ENCODE measurements at places on chromosomes 6 and 20.

DNA sequence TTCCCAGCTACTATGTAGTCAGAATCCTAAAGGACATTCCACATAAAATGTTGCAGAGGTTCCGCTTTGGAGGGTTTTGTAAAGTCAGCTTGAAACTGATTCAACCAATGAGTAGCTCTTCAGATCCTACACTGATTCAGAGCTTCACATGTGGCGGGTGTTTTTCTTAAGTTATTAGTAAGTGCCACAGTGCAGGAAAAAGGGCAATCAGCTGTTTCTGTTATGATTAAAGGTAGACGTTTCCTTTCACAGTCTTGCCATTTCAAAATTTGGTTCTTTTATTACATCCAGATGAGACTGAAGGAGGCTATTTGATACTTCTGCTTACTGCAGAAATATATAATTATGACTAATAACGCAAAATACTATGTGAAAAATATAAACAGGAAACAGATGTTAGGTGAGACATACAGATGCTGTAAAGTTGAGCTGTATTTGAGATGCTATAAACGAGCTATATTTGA lies 443.9 kb downstream of the CDKAL1 start:
- no peak for DNase-seq

- no peak for DNase-seq
Observed at GRCh38 chr6:162974685-162975084, 246.9 kb downstream of the PACRG start.

DNA sequence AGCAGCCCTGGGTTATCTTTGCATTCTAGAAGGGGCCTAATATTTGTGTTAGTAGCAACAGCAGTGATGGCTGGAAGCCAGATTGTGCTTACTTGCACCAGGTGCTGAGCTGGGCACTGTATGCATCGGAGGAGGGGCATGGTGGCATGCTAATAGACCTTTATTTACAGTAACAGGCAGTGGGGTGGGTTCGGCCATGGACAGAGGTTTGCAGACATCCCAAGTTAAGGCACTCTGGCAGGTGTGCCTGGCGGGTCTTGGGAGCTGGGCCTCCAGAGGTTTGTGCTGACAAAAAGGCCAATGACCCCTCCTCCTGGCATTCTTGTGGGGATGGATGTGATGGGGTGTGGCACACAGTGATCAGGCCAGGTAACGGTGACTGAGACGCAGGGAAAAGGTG lies 39.0 kb upstream of the CD93 start:
- DNase-seq: no peak

DNA sequence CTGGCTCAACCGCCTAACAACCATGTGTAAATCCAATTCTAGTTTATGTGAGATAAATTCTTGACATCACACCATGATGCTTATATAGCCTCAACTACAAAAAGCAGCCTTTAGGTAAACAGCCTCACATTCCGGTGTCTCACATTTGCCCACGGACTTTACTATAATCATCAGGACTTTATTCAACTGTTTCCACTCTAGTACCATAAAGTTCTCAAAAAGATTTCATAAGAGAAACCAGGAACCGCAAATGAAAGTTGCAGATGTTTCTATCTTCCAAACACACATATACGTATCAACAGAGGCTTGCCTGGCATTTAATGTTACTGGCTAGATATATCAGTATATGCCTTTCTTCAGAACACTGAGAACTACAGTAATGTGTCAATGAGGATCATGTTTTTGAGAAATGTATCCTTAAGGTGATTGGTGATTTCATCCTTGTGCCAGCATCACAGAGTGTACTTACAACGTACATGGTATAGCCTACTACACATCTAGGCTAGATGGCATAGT lies 80.0 kb downstream of the EPB41L2 start:
- no peak for DNase-seq

DNA sequence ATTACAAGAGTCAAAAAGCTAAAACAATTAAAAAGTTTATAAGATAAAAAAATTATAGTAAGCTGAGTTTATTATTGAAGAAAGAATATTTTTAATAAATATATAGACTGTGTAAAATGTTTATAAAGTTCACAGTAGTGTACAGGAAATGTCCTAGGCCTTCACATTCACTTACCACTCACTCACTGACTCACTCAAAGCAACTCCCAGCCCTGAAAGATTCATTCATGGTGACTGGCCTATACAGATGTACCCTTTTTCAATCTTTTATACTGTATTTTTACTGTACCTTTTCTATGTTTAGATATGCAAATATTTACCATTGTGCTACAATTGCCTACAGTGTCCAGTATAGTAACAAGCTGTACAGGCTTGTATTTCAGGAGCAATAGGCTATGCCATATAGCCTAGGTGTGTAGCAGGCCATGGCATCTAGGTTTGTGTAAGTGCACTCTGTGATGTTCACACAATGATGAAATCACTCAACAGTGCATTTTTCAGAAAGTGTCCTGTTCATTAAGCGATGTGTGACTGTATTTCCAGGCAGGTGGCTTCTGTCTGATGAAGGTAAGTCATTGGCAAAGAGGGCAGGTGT lies 130.2 kb downstream of the BTBD3 start:
- DNase-seq: no peak

Data from stimulated activated CD4-positive, alpha-beta T cell treated with anti-CD3 and anti-CD28 coated beads, Interleukin-2, amount 100 ng/mL, for 24 hours (primary cell).